ENCODE measurements at places on chromosomes 2 and 18.

GRCh38 chr2:237694415-237695194 lies 67.2 kb downstream of the LRRFIP1 start:
- DNase-seq = peak; percentile 84

GRCh38 chr2:8402222-8402621 lies 279.6 kb upstream of the ID2 start:
- DNase-seq = no peak

DNA sequence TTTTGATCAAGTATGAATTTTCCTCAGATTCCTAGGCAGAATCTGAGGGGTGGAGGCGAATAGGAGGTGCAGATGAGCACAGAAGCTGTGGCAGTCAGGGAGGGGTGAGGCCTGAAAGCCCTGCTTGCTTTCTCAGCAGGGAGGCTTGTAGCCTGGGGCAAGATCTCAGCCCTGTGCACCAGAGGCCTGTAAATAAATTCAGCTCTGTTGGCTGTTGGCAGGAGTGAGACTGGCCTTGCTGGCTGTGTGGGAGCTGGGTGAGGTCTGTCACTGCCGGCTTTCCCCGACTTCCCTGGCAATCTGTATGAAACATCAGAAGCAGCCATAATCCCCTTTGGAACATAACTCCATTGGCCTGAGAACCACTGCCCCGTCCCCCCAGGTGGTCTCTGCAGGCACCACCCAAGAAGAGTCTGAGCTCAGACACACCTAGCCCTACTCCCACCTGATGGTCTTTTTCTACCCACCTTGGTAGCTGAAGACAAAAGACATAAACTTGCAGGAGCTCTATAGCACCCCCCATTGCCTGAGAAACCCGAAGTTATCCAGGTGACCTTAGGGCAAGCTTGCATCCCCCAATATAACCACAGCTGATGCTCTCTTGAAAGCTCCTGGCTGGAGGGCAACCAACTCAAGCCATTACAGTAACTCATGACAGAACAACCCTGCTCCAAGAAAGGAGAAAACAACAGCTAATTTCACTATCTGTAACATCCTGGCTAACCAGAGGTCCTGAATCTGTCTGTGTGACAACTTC lies 32.3 kb downstream of the EVA1A start:
- no peak for DNase-seq

DNA sequence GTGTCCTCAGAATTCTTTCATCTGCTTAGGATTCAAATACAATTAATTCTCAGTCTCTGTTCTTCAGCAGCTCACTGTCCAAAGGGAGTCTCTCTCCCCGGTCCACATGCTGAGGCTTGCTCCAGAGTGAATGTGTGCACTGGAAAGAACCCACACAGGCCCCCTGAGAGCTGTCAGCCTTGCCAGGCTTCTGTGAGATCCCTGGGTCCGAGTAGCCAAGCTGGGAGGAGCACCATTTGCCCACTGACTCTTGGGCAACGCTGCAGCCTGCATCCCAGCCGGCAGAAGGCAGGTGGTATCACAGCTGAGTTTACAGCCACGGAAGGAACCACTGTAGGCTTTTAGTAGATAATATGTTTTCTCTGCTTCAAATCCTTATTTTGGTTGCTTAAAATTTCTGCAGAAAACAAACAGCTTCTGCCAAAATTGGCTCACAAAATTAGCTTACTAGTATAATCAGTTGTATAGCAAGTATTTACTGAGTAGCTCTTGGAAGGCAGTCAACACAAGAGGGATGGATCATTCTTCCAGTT lies 21.4 kb upstream of the LTBP1 start:
- peak; percentile 31 for DNase-seq

DNA sequence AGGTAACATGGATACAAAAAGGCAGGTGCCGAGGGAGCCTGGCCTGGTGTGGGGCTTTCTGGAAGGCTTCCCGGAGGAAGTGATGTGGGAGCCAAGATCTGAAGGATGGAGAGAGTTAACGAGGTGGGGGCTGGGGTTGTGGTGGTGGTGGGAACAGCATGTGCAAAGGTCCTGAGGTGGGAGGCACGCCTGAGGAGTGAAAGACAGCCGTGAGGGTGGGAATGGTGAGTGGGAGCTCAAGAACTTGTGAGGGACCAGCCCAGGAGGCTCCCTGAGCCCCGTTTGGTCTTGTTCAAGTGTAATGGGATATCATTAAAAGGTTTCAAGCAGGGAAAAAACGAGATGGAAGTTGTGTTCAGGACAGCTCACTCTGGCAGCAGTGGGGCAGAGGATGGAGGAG lies 35.2 kb downstream of the TRPM8 start:
- no peak for DNase-seq

DNA sequence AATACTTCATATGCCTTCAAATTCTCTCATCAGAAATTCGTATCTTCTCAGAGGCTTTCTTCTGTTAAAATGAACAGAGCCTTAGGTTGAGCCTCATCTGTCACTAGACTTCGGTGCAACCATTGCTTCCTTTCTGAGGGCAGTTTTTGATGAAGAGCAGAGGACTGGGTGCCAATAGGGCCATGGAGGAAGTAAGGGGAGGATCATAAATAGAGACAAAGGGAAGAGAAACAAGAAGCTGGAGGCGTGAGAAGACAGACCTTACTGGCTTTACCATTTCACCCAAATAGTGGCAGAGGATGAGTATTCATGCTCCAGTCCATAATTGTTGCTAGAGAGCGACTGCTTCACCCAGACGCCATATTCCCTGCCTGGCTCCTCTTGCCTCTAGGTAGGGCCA lies 215.6 kb upstream of the PKDCC start:
- no peak for DNase-seq

GRCh38 chr2:30310955-30311354 lies 79.6 kb downstream of the LBH start:
- DNase-seq = no peak

DNA sequence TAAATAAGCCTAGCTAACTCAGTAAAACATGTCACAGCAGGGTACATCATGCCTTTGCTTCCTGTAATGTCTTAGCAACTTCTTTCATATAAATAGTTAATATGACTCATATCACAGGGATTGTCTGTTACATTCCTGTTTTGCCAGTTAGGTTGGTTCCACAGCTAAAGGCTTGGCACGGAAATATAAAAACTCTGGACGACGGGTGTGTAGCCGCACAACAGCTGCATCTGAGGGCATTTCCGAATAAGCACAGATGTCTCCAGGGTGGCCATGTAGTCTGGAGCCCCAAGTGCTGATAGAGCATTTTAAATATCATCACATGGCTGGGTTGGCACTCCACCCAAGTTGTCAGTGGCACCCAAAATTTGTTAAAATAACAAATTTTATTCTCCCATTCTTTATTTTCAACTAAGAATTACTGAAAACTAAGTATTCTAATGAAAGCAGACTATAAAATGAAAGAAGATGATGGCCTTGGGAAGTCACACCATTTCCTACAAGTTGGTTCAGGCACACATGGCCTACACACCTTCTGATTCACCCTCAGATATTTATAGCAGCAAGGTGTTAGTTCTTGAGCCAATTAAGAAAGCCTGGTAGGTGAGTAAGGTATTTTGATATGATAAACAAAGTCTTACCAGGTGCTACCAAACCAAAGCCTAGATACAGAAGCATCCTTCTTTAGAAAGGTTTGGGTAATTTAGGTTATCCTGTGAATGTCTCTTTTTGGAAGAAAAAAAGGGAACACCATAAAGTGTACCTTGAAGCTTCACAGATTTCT lies 61.8 kb upstream of the STK17B start:
- no peak for DNase-seq

DNA sequence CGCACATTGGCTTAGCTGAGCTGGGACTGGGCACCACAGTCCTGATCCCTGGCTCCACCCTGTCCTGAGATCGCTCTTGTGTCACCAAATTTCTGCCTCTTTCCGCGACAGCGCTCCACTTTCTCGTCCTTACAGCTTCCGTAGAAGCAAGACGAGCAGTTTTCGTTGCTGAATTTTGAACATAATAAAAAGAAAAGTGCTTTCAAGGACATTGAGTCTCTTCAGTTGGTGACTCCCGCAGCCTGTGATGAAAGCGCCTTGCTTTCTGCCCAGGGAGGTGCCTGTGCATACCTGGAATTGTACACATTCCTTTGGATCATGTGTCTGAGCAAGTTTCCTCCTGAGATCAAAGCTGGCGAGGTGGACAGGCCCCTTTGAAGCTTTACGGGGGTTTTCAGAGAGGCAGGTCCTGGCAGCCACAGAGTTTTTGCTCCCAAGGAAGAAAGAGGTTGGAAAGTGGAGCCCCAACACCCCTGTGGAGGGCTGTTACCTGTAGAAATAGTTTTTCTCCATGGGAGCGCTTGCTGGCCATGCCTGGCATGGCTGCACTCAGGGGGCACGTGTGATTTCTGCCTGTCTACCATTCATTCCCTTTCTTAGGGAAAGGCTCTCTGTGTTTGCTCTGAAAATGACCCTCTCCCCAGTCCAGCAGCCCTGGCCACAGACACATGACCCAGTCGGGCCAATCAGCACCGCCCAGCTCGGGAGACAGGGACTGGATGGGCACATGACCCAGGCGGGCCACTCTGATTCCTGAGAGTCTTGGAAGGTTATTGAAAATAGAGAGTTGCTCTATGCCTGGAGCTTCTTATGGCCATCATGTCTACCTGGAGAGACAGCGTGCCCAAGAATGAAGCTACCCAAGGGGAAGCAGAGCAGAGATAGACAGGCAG lies 115.6 kb upstream of the OTOS start:
- no peak for DNase-seq

- DNase-seq = no peak
These were observed 12.3 kb downstream of the CEP192 start for GRCh38 chr18:13003466-13003896.

GRCh38 chr2:234958746-234959395 lies 7.1 kb downstream of the SH3BP4 start:
- no peak for DNase-seq

- DNase-seq = no peak
These were observed 22.8 kb upstream of the MYO3B start for GRCh38 chr2:170155022-170155722.

- DNase-seq = no peak
These were observed 25.5 kb upstream of the NFU1 start for GRCh38 chr2:69462780-69463179.

DNA sequence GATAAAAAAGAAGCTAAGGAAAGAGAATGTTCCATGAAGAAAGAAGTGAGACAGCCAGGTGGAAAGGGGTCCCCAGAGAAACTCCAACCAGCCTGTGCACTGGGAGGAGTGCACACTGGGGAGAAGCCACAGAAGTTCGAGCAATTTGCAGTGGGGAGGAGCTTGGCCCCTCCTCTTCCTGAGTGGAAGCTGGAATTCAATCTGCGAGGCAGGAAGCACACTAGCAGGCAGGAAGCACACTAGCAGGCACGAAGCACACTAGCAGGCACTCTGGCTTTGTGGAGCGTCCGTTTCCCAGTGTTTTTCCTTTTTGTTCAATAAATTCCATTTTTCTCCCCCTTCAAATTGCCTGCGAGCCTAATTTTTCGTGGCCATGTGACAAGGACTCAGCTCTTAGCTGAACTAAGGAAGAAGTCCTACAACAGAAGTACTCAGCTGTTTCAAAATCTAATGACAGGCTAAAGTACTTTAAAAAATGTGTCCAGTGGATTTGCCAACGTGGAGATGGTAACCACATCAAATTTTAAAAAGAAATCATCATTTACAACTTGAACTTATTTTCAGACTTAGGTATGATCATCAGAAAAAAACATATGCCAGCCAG lies 21.4 kb upstream of the SPIRE1 start:
- DNase-seq = no peak

- DNase-seq = peak; percentile 45
These were observed 103.9 kb downstream of the VIT start for GRCh38 chr2:36800381-36800780.

GRCh38 chr18:57422313-57422872 lies 12.8 kb upstream of the ONECUT2 start:
- no peak for DNase-seq

- no peak for DNase-seq
These were observed 75.7 kb downstream of the RNF152 start for GRCh38 chr18:61817086-61817485.

- DNase-seq = no peak
These were observed 10.1 kb downstream of the SRSF7 start for GRCh38 chr2:38740851-38741731.

DNA sequence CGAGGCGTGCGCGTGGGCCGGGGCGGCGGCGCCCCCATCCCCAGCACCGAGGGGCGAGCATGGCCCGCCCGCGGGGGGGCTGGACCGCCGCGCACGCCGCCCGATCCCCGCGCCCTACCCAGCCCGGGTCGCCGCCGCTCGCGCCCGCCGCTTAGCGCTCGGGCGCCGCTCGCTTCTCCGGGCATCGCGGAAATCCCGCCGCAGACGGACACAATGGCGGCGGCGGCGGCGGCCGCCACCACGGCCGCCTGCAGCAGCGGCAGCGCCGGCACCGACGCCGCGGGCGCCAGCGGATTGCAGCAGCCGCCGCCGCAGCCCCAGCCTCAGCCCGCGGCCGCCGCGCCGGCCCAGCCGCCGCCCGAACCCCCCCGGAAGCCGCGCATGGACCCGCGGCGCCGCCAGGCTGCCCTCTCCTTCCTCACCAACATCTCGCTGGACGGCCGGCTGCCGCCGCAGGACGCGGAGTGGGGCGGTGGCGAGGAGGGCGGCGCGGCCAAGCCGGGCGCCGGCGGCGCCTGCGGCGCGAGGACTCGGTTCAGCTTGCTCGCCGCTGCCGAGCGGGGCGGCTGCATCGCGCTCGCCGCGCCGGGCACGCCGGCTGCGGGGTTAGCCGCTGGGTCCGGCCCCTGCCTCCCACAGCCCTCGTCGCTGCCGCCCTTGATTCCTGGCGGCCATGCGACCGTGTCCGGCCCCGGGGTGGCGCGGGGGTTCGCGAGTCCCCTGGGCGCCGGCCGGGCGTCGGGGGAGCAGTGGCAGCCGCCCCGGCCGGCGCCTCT lies 453 bp downstream of the CABLES1 start:
- DNase-seq = no peak

DNA sequence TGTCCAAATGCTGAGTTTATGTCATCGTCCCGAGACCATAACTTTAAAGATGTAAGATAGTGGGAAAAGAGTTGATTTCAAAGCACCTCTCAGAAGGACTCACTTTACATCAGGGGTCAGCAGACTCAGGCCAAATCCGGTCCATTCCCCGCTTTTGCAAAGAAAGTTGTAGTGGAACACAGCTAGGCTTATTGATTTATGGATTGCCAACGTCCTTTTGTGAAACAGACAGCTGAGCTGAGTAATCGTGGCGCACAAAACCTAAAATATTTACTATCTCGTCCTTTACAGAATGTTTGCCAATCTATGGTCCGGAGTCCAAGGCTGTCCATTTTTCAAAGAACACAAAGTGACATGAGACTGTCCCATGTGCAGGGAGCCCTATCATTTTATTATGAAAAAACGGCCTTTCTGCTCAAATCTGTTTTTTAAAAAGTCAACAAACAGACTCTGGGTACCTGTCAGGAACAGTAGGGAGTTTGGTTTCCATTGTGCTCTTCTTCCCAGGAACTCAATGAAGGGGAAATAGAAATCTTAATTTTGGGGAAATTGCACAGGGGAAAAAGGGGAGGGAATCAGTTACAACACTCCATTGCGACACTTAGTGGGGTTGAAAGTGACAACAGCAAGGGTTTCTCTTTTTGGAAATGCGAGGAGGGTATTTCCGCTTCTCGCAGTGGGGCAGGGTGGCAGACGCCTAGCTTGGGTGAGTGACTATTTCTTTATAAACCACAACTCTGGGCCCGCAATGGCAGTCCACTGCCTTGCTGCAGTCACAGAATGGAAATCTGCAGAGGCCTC lies at the start of gene IL1RN:
IL1RN (plus strand) TSS at position 754 of the 801 bp plus-strand sequence; CDS start at position 781, 27 bp downstream.
- DNase-seq = peak; percentile 38

GRCh38 chr2:105734762-105735538 lies 9.8 kb upstream of the NCK2 start:
- no peak for DNase-seq

- no peak for DNase-seq
These were observed 76.7 kb downstream of the MRPS9 start for GRCh38 chr2:105114551-105114950.

GRCh38 chr2:145682546-145683157 lies 1162.7 kb upstream of the ZEB2 start:
- no peak for DNase-seq
